Hematopoietic multipotent progenitor cell treated with erythropoietin and hydrocortisone succinate and interleukin-3 and kit ligand, for 17 days (in vitro differentiated cells): ENCODE measurements at places on chromosomes 5 and 9.

- DNase-seq: no peak
Measured at GRCh38 chr5:69271376-69271775, 36.7 kb downstream of the CDK7 start.

GRCh38 chr5:27619982-27620381 is 581.6 kb upstream of the CDH9 start:
- no peak for DNase-seq

DNA sequence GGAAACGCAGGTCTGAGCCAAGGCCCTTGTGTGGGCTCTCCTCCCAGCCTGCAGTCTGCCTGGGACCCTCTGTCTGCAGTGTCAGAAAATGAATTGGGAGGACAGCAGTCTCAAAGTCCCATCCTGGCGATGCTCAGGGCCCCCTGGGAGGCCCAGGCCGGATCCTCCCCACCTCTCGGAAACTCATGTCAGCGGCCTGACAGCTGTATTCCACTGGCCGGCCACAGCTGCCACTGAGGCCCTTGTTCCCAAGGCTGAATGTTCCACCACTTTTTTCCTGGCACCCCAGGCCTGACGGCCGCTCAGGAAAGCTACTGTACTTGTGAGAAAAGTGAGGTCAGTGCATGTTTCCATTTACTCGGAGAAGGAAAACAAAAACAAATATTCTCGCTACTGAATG is 180.0 kb downstream of the FGF18 start:
- no peak for DNase-seq

- DNase-seq: no peak
Measured at GRCh38 chr5:172356047-172356446, 72.5 kb upstream of the UBTD2 start.

DNA sequence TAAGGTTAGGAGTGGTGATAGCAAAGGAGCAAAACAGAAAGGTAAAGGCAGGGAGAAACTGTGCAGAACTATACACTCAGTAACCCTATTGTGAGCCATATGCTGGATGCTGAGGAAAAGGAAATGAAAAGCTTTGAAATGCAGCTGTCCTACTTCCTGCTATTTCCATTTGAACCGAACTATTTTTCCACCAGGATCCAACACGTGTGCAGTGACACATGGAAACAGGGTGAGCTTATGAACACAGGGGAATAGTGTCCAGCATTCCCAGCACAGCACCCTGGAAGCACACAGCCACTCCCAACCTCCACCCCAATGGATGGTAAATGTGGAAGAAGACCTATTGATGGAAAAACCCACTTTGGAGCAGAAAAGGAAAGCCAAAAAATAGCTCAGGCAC is 69.0 kb upstream of the SLC12A2 start:
- no peak for DNase-seq

- no peak for DNase-seq
Measured at GRCh38 chr9:136700959-136701667, 11.3 kb upstream of the DIPK1B start.

DNA sequence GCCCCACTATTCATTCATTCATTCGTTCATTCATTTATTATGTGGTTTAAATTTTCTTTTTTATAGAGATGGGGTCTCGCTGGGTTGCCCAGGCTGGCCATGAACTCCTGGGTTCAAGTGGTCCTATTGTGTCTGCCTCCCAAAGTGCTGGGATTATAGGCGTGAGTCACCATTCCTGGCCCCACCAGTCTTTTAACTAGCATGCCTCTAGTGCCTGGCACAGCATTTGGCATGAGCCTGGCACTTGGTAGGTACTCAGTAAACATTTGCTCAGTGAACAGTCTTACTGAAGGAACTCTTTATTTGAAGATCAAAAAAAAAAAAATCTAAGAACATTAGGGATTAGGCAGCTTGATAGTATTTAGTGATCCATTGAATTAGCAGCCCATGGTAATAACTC is 98.1 kb downstream of the KDM4C start:
- no peak for DNase-seq
